ENCODE measurements at places on chromosomes 4 and X. TPM values are rescaled to one million over a fixed set of nuclear protein-coding genes. Genes with fewer than 3 reads are reported as not detected.

The HDX gene
- 3.8 TPM for total RNA-seq

The LAMTOR3 gene
- total RNA-seq: 34.2 TPM

The PABPC1L2A gene
- not detected for total RNA-seq

The GCNA gene
- total RNA-seq: 3.7 TPM

The FHIP1A gene
- total RNA-seq: 21.8 TPM

The CYBB gene
- total RNA-seq: 48.7 TPM

The CASP3 gene
- total RNA-seq: 14.4 TPM

The FMR1NB gene
- total RNA-seq: not detected

The POLR2B gene
- 112 TPM for total RNA-seq

The MAGEE2 gene
- 0.18 TPM for total RNA-seq

The JCHAIN gene
- total RNA-seq: 276 TPM

Measured in lung (tissue), 17 donors.